Mononuclear cell (primary cell): ENCODE measurements at places on chromosomes 3 and 15. TPM values are rescaled to one million over a fixed set of nuclear protein-coding genes. Genes with fewer than 3 reads are reported as not detected.

The ARNT2 gene
- not detected for total RNA-seq

The PAK2 gene
- total RNA-seq, result 37.9 TPM

The WDR72 gene
- under 0.01 TPM for total RNA-seq

The PSTPIP1 gene
- 55.7 TPM for total RNA-seq

The MKRN2 gene
- 19.7 TPM for total RNA-seq

The IL17RC gene
- 2.7 TPM for total RNA-seq

The IL17RE gene
- 0.10 TPM for total RNA-seq

The CCR3 gene
- total RNA-seq, result 0.52 TPM

The STRA6 gene
- not detected for total RNA-seq

The NME9 gene
- 0.94 TPM for total RNA-seq

The DCLK3 gene
- total RNA-seq, result under 0.01 TPM

The CAMKV gene
- total RNA-seq, result not detected

The CYP11A1 gene
- total RNA-seq, result 0.42 TPM

The GABRR3 gene
- under 0.01 TPM for total RNA-seq

The EOMES gene
- 3.4 TPM for total RNA-seq

The REC114 gene
- not detected for total RNA-seq

The GUCA1C gene
- not detected for total RNA-seq

The SLC51A gene
- 0.31 TPM for total RNA-seq

The ATG7 gene
- total RNA-seq, result 92.4 TPM

The SELENOT gene
- 268 TPM for total RNA-seq

The GOLGA8R gene
- total RNA-seq, result 2.2 TPM

The LRTM1 gene
- not detected for total RNA-seq

The GATA2 gene
- total RNA-seq, result 2.9 TPM

The LINGO1 gene
- total RNA-seq, result not detected

The RNU5B-1 gene
- not detected for total RNA-seq

The EFCC1 gene
- total RNA-seq, result 0.10 TPM

The CHST13 gene
- 1.5 TPM for total RNA-seq

The TMEM158 gene
- 1.9 TPM for total RNA-seq

The ADIPOQ gene
- total RNA-seq, result under 0.01 TPM

The ZNF860 gene
- 0.52 TPM for total RNA-seq

The PAQR5 gene
- total RNA-seq, result under 0.01 TPM

The AADAC gene
- not detected for total RNA-seq

The SUCLG2 gene
- total RNA-seq, result 63.8 TPM

The CKMT1A gene
- not detected for total RNA-seq
